ENCODE measurements at places on chromosomes 13 and 19.

GRCh38 chr13:112735791-112736190, 46.0 kb downstream of the ATP11A start:
- DNase-seq: no peak

DNA sequence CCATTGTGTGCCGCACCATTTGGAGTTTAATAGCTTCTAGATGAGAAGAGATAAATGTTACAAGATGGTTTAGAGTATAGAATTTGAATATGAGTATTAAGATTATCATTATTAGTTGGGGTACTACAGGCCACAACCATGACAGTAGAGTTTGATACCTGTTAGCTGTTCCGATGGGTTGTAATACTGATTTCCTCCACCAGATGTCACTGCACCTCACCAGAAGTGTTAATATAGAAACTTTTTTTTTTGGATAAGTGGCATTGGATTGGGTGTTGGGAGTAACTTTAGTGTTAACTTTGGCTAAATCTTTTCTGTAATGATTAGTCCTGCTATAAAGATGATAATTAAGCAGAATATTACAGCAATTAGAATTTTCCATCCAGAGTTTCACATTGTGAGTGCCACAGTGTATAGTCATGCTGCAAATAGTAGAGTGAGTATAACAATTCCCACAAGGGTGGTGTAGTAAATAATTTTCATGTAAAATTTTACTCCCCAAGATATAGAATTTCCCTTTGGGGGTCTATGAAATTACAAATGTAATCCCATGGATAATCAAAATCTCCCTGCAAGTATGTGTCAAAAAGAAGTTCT, 56.3 kb downstream of the PSG3 start:
- DNase-seq: no peak

DNA sequence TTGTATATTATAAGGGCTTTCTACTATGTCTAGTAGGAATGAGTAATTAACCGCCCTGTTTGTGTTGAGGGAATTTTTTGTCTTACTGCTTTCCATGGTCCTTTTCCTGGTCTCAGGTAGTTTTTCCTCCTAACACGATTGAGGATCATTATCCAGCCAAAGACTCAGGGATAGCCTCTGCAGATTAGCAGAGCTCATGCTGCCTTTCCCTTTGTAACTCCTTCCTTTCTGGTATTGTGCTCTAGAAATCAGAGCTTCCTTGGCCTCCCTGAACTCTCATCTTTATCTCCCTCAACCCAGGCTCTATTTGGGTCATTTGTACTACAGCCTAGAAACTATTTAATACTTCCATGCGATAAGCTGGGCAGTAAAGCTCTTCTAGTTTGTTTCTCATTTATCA, 142.1 kb downstream of the PDS5B start:
- DNase-seq: no peak

GRCh38 chr13:38590796-38591507, 95.9 kb upstream of the FREM2 start:
- no peak for DNase-seq

DNA sequence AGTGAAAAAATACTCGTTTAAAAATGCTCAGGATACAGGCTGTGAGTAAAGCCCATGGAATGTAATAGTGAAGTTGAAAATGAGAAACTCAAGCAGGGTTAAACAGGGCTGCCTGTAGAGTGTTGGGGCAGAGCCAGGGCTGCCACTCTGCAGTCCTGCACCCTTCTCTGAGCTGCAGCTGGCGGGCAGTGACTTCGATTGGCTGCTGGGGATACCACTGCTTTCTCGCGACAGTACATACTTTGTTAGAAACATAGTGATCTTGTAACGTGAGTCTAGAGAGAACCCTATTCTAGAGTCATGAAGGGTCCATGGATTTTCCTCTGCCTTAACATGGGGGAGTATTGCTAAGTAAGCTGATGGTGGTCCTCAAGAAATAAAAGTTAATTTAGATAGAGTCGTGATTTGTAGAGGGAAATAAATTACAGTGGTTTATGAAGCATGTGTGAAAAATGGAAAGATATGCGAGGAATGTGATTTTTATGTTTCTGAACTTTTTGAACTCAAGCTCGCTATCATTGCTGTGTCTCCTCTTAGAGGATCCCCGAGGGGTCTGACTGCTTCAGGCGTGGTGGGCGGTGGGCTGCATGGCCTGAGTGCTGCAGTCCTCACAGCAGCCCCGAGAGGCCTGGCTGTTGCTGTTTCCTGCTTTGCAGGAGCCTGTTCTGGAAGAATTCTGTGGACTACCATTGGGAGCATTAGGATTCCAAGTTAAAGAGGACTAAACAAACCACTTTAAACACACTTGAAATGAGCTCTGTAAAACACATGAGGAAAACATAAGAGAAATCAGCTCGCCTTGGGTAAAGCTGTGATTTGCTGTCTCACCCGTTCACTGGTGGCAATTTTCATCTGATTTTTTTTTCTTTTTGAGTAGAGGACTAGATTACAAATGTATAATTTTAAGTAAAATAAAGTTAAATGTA, 95.7 kb downstream of the ARHGEF7 start:
- no peak for DNase-seq

- no peak for DNase-seq
These were observed 1323.6 kb upstream of the PRR20A start for GRCh38 chr13:55816976-55817601.

GRCh38 chr19:46863818-46864629, 3.2 kb downstream of the ARHGAP35 start:
- DNase-seq: no peak

DNA sequence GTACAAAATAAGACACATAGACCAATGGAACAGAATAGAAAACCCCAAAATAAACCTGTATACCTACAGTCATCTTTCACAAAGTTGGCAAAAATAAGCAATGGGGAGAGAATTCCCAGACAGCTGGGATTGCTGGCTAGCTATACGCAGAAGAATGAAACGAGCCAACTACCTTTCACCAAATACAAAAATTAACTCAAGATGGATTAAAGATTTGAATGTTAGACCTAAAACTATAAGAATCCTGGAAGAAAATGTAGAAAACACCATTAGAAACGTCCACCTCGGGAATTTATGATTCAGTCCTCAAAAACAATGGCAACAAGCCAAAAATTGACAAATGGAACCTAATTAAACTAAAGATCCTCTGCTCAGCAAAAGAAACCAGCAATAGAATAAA, 408.1 kb upstream of the SLITRK1 start:
- no peak for DNase-seq

- DNase-seq: no peak
These were observed 182.6 kb upstream of the IRS2 start for GRCh38 chr13:109968876-109969577.

GRCh38 chr13:49633710-49634109, 5.4 kb downstream of the ARL11 start:
- DNase-seq: no peak

- no peak for DNase-seq
These were observed 7.3 kb upstream of the PTPRH start for GRCh38 chr19:55216461-55217198.

DNA sequence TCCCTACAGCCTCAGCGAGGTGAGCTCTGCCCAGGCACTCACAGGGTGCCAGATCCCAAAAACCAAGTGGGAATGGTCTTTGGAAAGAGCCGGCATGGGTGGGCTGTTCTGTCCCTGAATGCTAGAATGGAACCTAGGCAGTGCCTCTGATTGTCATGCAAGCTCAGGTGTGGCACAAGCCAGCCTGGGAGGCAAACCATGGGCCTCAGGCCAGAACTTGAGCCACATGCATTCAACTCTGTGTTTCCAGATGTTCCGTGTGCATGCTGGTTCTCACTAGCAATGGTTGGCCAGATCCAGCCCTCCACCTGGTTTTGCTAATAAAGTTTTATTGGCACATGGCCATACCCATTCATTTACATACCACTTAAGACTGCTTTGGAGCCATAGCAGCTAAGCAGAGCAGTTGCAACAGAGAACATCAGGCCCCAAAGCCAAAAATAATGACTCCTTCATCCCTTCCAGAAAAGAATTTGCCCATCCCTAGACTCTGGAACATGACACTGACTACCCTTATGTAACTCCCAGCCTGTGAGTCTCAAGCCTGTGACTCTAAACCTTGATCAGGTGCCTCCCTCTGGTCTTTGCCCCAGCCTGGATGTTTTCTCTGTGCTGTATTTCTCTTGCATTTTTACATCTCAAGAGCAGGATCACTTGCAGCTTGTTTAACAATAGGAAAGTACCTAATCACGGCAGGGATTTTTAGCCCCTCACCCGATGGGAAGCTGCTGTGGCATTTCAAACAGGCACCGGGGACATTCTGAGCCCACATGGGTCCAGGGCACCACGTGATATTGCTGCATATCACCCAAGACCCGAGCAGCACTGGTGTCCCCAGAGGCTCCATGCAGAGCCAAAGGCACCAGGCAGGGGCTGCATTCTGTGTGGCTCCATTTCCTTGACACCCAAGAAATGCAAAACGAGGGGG, 55.4 kb upstream of the USE1 start:
- no peak for DNase-seq

DNA sequence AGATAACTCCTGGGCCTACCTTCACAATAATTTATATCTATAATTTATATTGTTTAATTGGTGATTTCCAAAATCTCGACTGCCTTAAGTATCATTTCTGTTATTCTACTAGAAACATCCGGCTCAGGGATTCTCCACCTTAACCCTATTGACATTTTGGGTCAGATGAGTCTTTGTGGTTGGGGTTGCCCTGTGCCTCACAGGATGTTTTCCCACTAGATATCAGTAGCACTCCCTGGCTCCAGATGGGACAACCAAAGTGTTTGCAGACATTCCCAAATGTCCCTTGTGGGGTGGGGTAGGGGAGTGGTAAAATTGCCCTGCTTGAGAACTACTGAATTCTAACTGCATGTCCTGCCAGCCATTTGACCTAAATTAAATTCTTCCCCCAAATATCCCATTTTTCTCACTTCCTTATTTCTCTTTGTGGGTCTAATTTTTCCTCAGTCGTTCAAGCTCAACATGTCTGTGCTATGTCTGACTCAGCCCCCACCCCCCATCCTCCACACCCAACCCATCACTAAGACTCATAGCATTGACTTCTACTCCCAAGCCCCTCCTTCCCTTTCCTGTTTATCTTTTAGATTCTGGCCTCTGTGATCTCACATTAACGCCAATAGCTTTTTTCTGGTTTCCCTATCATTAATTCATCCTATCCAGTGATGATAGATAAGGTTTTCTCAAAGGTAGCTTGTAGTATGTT, 545.1 kb downstream of the EFNB2 start:
- DNase-seq: no peak

- no peak for DNase-seq
These were observed 61.3 kb downstream of the NUFIP1 start for GRCh38 chr13:44927968-44928367.

DNA sequence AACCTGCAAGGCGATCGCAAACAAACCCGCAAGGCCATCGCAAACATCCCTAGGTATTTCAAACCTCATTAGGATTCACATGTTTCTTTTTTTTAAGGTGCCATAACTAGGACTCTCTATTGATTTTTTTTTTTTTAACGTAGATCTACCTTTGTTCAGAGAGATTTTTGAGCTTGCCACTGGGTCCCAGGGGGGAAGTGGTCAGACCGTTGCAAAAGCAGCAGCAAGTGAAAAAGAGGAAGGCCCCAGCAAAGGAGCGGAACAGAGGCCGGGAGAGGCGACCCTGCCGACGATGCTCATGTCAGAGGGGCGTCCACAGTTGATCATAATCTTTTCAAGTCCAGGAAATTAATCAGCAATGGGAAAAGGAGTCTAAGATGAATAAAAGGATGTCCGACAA, 32.7 kb upstream of the FLT1 start:
- DNase-seq: no peak

- DNase-seq: no peak
These were observed 602.9 kb downstream of the OLFM4 start for GRCh38 chr13:53631511-53631910.

DNA sequence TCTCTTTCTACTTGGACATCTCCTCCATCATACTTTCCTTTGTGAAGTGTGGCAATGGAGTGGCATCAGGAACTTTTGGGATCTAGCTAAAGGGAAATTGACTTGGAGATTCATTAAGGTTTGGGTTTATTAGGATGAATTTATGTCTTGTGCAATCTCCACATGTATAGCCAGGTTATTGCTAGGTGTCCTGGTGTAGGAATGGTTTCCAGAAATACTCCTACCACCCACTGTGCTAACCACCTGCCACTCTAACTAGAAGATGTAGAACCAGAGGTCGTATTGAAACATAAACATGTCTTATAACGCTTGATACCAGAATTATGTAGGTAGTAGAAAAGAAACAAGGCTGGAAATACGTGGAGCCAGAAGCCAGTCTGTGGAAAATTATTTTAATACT, 38.1 kb upstream of the MED4 start:
- no peak for DNase-seq

DNA sequence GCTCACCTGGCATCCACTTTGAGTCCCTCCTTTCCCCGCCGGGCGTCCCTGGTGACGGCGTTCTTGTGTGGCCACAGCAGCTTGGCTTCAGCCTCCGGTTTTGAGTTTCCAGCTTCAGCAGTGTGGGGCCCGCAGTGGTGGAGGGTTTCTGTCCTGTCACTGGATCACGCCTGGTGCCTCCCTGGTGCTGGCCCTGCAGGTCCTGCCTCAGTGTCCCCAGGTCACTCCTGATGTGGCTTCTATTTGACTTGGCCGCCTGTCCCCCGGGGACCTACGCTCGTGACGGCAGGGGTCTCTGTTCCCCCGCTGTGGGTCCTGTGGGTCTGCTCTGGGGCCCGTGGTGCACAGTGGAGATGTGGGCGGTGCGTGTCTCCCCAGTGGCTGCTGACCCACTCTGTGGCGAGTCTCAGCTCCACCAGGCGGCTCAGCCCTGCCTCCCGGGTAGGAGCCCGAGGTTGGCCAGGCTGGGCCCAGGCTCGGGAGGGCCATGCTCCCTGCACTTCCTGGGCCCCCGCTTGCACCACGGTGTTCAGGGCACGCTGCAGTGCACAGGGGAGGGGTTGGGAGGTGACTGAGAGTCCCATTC, 1.9 kb downstream of the ATP4B start:
- DNase-seq: no peak

DNA sequence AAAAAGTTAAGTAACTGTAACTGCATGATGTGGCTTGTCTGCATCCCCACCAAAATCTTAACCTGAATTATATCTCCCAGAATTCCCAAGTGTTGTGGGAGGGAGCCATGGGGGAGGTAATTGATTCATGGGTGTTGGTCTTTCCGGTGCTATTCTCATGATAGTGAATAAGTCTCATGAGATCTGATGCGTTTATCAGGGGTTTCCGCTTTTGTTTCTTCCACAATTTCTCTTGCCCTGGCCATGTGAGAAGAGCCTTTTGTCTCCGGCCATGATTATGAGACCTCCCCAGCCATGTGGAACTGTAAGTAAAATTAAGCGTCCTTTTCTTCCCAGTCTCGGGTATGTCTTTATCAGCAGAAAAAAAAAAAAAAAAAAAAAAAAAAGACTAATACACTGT, 385.8 kb downstream of the SLITRK1 start:
- no peak for DNase-seq
